Naive thymus-derived CD8-positive, alpha-beta T cell (primary cell): ENCODE measurements at places on chromosomes 12 and 14. TPM values are rescaled to one million over a fixed set of nuclear protein-coding genes. Genes with fewer than 3 reads are reported as not detected.

Gene RFLNA
- not detected for polyA plus RNA-seq

Gene CLEC2B
- 78.4 TPM for polyA plus RNA-seq

Gene GSG1
- 0.21 TPM for polyA plus RNA-seq

Gene TGM1
- 0.13 TPM for polyA plus RNA-seq

Gene OLR1
- polyA plus RNA-seq = not detected

Gene CEP128
- 3.1 TPM for polyA plus RNA-seq

Gene PGF
- polyA plus RNA-seq = not detected

Gene KRT3
- polyA plus RNA-seq = not detected
